ENCODE measurements at places on chromosomes 5 and 9.

DNA sequence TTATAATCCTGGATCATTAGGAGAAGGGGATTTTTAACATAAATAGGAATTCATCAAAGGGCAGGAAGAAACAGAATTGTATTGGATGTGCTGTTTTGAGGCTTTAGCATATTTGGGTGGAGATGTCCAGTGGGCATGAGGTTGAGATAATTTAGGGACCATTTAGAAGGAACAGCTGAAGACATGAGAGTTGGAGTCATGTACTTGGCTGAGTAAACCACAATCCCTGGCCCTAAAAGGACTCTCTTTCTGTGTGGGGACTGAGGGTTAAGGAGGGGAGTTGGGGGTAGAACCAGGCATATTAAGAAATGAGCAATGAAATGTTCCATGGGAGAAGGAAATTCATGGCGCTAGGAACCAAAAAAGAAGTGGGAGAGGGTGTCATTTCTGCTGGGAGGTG, 61.5 kb downstream of the DCP2 start:
- DNase-seq = no peak

GRCh38 chr9:84285381-84285780, 55.2 kb downstream of the SLC28A3 start:
- no peak for DNase-seq

DNA sequence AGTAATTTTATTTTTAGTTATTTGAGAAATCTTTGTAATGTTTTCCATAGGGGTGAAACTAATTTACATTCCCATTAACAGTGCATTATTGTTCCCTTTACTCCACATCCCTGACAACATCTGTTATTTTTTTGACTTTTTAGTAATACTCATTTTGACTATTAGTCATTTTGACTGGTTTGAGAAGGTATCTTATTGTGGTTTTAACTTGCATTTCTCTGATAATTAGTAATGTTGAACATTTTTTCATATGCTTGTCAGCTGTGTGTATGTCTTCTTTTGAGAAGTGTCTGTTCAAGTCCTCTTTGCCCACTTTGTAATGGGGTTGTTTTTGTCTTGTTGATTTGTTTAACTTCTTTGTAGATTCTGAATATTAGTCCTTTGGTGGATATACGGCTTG, 27.5 kb downstream of the CCDC152 start:
- DNase-seq = no peak

- no peak for DNase-seq
Measured at GRCh38 chr9:4750023-4750673, 9.1 kb upstream of the AK3 start.

GRCh38 chr5:176770431-176770830, 39.9 kb upstream of the UNC5A start:
- DNase-seq = no peak

- DNase-seq = no peak
Measured at GRCh38 chr9:84875193-84875592, 205.7 kb downstream of the NTRK2 start.

DNA sequence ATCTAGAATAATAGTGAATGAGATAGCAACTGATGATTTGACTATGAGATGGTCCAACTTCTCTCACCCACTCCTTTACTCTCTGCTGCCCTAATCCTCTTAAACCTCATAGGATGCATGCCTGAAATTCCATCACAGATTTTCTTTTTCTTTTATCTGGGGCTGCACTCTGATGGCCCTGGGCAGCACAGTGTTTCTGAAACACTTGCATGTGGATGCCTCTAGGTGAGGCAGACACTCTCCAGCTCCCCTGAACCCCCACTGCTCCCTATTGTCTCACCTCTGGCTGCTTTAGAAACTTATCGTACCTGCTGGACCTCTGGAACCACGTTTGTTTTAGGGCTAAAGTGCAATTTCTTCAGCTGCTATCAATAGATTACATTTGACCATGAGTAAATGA, 67.5 kb downstream of the HTR4 start:
- DNase-seq = no peak

DNA sequence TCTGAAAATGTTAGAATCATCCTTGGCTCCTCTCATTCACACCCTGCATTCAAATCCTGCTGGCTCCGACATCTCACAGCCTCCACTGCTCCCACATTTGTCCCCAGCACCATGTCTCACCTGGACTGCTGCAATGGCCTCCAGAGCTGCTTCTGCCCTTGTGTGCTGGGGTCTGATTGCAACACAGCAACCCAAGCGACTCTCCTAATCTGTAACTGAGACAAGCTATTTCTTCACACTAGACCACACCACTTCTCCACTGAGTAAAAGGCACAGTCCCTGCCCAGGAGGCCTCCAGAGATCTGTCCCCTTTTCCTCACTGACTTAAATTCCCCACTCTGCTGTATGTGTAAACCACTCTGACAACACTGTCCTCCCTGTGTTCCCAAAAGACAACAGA, 151.1 kb upstream of the TAS2R1 start:
- DNase-seq = no peak

GRCh38 chr5:180670586-180671359, 21.4 kb upstream of the FLT4 start:
- no peak for DNase-seq

DNA sequence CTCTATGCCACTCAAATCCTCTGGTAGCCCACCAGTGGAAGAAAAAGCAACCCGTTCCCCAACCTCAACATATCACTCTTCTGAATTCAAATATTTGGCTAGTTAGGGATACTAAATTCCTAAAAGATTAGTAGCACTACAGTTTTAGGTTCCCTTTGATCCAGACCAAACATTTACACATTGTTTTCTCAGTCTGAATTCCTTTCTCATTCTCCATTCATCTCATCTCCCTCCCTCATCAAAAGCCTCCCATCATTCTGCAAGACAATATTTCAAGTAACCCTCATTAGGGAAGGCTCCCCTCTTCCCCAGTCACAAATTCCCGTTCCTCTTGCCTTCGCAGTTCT, 26.3 kb downstream of the ADAM19 start:
- peak; percentile 30 for DNase-seq

DNA sequence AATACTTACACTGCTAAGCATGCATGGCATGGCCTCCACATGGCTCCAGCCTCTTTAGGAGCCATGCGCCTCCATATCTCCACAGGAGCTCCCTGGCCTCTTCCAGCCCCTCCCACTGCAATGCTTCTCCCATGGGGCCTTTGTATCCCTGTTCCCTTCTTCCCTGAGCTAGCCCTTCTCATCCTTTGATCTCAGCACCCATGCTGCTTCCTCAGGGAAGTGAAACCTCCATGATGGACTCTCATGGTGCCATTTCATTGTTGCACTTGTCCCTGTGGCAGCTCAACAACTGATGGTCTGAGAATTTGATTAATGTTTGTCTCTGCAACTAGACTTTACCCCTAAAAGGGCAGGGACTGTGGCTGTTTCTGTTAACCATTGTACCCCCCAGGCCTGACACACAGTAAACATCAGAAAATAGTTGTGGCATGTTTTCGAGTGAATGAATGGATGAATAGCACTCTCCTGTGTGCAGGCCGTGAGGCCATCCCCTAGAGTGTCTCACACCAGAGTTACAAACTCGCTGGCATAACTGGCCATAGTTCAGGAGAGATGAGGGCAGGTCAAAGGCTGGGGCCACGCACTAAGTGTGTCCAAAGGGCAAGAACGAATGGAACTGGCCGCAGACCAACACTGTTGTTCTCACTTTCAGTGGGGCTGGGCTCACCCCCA, 6.6 kb downstream of the IDNK start:
- DNase-seq = no peak
